ENCODE measurements at places on chromosomes 3 and 15. TPM values are rescaled to one million over a fixed set of nuclear protein-coding genes. Genes with fewer than 3 reads are reported as not detected.

The PLCB2 gene
- 250 TPM for total RNA-seq

The ATRIP gene
- total RNA-seq, result 12.8 TPM

DNA sequence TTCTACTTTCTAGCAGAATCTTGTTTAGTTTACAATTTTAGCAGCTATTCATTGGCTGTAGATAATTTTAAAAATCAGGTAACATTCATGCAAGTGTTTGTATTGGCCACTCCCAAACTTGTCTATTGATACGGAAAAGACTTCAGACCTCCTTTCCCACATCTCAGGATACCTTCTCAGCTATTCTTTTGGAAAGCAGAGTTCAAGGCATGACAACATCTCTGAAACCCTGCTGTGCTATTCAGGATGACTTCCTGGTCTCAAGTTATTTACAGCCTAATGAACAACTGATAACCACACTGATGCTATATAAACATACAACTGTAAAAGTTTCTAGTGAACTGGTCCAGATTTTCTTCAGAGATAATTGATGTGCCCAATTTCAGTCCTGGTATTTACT is 55.8 kb downstream of the DZIP3 start:
- no peak for DNase-seq

The ZNF639 gene
- total RNA-seq, result 35.1 TPM

DNA sequence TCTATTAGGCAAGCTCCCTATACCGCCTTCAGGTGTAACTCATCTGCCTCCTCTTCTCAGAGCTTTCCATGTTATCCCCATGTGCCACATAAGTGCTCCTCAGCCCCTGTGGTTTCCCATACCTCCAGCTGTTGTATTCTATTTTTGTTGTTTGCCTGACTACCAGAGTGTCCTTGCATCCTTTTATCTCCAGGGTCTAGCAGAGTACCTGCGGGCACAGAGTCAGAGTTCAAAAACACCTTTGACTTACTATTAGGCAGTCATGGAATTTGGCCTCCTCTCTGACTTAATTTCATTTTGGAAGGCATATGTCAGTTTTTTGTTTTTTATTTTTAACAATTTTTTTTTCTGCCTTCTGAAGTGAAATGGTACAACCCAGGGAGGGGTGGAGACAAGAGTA is 7.1 kb downstream of the GPR87 start:
- DNase-seq, result no peak

The UBE2E1 gene
- 48.5 TPM for total RNA-seq

GRCh38 chr3:145017959-145018358 is 1046.3 kb downstream of the DIPK2A start:
- DNase-seq, result no peak

DNA sequence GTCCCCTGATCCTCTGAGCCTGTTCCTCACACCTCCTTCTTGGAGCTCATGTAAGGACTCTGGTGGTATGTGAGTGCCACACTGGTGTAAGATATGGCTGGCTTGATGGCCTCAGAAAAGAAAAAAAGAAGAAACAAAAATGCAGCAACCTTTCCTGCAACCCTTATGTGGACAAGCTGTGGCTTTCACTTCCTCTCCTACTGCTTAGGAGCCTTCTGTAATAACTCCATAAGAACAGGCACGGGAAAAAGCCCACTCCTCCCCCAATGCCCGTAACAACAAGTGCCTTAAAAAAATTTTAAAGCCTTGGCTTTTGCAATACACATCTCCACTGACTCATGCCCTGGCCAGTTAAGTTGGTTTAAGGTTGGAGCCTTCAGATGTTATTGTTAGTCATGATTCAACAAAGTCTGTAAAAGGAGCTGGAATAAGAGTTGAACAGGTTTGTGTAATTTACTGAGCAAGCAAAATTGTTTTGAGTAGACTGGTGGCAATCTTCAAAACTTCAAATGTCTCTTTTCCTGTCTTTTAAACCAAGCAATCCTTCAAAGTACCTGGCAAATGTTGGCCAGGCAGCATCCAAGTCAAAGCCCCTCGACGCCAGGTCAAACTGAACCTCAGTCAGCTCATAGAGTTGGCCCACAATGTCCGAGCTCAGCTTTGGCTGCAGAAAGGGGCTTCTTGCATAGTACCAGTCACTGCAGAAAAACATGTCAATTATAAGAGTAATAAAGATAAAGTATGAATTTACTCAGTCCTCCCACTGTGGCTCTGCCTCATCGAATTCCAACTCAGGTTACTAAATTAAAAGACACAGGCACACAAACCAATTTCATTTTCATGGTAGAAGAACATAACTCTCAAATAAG is 22.9 kb downstream of the FYCO1 start:
- DNase-seq, result no peak

GRCh38 chr3:5022187-5022965 is 43.1 kb downstream of the BHLHE40 start:
- no peak for DNase-seq

The LEKR1 gene
- total RNA-seq, result 2.0 TPM

The GHSR gene
- total RNA-seq, result not detected

- DNase-seq, result no peak
Measured at GRCh38 chr3:107979538-107979937, 111.3 kb downstream of the CD47 start.

DNA sequence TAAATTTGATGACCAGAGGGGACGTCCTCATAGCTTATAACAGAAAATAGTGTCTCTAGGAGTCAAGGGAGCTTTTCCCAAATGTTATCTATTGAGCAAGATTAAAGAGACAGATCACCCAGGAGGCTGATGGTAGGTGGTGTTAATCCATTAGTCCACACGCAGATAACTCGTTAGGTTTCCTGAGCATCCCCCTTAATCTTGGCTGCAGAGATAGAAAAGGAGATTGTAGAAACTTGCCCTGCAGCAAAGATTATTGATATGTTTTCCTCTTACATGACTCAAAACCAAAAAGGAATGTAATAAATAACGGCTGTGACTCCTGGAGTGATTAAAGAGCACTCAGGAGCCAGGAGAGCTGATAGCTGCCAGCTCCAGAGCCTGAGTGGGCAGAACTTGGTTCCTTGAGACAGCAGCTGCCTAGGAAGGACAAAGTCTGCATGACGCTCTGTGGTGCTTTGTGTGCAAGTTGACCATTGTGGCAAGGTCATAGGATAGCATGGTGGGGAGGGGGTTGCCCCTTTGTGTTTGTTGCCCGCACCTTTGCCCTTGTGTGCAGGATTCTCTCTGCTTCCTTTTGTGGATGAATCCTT is 234.8 kb downstream of the PTPRG start:
- no peak for DNase-seq

All from T-cell (primary cell).